ENCODE measurements at places on chromosomes 6 and 20. TPM values are rescaled to one million over a fixed set of nuclear protein-coding genes. Genes with fewer than 3 reads are reported as not detected.

GRCh38 chr6:53578371-53578770 is 33.5 kb upstream of the GCLC start:
- DNase-seq = no peak

- DNase-seq = no peak
Observed at GRCh38 chr6:5051394-5051793, 33.7 kb upstream of the PPP1R3G start.

GRCh38 chr20:3922983-3923339 is 33.8 kb downstream of the PANK2 start:
- no peak for DNase-seq

DNA sequence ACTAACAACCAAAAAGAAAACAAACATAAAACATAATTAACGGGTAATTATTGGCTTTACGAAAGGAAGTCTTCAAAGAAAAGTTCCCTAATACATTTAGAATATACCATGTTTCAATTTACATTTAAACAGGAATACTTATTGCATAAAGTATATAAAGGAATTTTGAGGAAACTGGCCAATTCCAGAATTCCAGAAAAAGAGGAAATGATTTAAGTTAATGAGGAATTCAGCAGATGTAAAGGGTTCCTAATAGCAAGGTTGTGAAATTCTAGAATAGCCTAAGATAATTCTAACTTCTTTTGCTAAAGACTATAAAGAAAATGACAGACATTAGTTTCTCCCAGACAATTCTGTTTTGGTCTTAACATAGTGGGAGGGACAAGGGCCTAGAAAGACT is 35.0 kb downstream of the DTNBP1 start:
- no peak for DNase-seq

GRCh38 chr20:64157878-64158277 is 6.4 kb upstream of the MYT1 start:
- no peak for DNase-seq

DNA sequence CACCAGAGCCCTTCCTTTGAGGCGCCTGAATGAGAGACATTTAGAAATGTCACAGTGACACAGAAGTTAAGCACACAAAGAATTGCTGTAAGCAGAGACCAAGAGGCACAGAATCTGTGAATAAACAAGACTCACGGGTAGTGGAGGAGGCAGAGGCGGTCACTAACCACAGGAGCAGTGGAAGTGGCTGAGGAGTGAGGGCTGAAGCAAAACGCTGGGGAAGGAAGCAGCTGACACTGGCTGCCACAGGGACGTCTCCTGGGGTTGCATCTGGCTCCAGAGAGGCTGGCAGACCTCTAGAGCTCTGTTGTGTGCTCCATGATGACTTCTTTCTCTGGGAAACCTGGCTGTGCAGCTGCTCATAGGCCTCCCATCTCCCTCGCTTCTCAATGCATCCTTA is 65.0 kb upstream of the SLC2A12 start:
- DNase-seq = no peak

GRCh38 chr6:36621371-36621855 is 27.3 kb downstream of the SRSF3 start:
- no peak for DNase-seq

DNA sequence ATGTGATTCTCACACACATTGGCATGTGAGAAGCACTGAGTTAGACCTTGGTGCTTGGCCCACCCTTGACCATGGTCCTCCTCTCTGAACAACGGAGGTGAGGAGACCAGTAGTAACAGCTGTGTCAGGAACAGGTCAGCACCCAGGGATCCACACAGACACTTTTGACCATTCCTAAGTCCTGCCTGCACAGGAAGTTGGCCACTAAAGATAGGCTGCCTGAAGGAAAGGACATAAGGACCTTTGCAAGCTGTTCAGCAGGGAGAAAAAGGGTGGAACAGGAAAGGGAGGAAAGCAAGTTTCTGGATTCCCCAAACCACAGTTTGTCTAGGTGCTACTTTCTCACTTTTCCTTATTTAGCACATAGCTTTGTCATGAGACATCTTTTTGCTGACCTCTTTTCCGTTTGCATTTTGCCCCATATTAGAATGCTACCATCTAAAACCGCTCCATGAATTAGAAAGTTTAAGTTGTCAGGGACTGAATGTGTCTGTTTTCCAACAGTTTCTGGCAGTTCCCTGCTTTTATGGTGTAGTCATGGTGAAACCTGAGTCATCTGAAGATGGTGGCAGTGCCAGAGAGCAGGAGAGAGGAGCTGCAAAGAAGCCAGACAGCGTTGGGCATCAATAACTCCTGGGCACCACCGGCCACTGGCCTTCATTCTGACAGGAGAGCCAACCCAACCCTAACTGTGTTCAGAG is 1.1 kb upstream of the CD109 start:
- no peak for DNase-seq

- DNase-seq = no peak
Observed at GRCh38 chr20:18165553-18165952, 27.9 kb downstream of the KAT14 start.

TNFRSF21 gene
- total RNA-seq = 0.04 TPM

Measured in Karpas-422 (cell line).